ENCODE measurements at places on chromosomes 16 and 17. TPM values are rescaled to one million over a fixed set of nuclear protein-coding genes. Genes with fewer than 3 reads are reported as not detected.

GRCh38 chr16:59743504-59743903, 1009.4 kb upstream of the GOT2 start:
- no peak for DNase-seq

Gene LLGL2
- 1.4 TPM for total RNA-seq

DNA sequence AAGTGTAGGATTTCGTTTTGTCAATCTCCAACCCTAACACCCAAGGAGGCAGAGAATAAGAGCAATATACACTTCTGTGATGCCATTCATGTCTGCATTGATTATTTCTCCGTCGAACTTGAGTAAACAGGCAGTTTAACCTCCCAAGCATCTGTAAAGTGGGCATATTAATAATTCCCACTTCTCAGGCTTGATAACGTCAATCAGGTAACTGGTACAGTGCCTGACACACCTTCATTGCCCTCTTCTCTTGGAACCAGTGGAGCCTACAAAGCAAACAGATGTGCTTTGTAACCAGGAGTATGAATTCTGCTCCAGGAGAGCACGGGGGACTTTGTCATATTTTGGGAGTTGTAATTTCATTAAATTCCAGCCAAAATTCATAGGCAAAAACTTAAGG, 32.5 kb upstream of the PLCG2 start:
- no peak for DNase-seq

DNA sequence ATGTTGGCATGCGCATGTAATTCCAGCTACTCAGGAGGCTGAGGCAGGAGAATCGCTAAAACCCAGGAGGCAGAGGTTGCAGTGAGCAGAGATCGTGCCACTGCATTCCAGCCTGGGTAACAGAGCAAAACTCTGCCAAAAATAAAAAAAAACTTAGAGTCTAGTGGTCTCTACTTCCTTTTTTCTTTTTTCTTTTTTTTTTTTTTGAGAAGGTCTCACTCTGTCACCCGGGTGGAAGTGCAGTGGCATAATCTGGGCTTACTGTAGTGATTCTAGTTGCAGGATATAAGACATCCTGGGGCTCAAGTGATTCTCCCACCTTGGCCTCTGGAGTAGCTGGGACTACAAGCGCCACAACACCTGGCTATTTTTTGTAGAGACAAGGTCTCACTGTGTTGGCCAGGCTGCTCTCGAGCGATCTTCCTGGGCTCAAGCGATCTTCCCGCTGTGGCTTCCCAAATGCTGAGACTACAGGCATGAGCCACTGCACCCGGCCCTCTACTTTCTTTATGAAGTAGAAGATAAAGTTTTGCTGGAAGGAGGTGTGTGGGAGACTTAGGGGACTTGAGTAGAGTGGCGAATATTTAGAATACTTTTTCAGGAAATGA, 47.9 kb upstream of the TAOK1 start:
- no peak for DNase-seq

- no peak for DNase-seq
These were observed 10.5 kb upstream of the PPP1R27 start for GRCh38 chr17:81845361-81845760.
